Adipocyte (in vitro differentiated cells): ENCODE measurements at places on chromosomes 3 and 15.

GRCh38 chr3:79253704-79254103 lies 514.1 kb downstream of the ROBO1 start:
- no peak for DNase-seq

- DNase-seq = peak; percentile 38
These were observed 5.8 kb upstream of the DBR1 start for GRCh38 chr3:138180375-138181029.

DNA sequence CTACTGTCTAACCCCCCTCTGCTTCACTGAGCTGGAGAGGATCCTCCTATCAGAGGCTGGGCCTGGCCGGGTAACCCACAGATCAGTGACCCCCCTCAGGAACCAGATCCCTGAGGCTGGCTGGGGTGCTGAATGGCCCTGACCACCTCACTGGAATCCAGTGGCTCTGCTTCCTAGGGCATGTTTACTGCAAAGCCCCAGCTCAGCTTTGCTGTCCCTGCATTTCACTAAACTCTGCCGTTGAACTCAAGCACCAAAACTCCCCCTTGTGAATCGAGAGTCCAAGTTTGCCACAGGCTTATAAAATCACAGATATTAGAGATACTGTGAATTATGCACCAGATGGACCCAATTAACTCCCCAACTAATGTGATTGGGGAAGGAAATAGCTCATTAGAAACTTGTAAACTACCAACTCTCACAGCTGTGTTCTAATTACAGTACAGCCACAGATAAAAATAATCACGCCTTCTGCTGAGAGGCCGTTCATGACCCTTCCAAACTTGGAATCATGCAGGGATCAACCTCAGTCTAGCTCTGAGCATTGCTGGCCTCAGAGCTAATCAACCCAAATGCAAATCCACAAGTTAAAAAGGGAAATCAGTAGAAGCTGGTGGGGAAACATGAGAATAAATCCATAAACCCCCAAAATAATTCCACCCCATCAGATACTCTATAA lies 47.0 kb downstream of the OCA2 start:
- DNase-seq = no peak

DNA sequence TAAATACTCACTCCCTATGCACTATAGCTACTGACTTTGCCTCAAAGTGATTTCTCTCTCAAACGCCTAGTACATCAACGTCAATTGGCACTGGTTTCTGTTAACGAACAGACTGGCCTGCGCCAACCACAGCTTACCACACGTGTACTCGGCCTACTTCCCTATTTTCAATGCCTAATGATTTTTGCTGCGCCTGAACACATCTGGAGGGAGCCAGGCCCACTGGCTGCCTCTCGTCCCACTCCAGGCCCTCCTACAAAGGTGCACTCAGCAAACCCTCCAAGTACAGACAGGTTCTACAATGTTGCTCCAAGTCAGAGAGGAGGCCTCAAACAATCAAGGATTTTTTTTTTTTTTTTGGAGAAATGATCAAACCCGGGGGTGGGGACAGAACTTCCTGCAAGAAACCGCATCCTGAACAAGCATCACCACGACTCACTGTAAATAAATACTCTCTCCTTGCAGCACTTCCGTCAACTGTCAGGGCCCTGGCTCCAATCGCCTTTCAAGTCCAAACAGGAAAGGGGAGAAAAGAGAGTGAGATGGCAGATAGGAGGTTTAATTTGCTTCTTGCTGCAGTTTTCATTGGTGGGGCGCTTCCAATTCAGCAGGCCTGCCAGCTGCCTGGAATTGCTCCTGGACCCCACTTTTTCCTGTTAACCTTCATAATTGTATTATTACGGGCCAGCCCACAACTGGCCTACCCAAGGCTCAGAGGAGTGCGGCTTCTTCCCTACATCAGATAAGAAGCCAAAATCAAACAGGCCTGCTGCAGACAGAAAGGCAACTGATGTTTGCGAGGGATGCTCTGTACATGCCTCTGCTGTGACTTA lies 139.3 kb downstream of the FOXP1 start:
- DNase-seq = no peak

- no peak for DNase-seq
These were observed 16.0 kb upstream of the RAD18 start for GRCh38 chr3:8979262-8979661.

DNA sequence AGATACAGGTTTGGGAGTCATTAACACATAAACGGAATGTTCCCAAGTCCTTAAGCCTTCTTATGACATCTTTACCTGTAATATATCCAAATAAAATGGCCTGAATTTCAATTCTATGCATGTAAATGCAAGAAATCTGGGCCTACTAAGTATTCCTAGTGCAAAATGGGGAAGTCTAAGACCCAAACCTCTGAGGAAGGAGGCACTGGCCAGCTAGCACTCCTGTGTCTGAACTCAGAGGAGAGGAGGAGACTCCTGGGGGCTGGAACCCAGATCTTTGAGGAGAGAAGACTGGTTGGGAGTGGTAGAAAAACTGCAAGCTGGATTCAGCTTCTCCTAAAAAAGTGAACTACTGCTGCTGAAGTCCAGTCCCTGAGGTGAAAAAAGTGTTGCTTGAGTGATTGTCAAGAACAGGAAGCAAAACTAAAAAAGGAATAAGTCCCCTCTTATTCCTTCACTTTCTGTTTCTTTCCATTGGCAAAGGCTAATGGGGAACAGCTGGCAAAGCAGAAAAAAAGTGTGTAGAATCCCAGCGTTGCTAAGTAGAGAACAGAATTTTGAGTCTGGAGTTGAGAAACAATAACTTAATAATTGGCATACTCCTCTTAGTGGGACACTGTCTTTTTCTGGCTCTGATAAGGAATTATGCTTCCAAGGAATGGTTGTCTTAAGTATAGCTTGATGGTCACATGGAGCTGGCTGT lies 54.8 kb upstream of the ATP2C1 start:
- DNase-seq = no peak

- DNase-seq = no peak
These were observed 28.8 kb downstream of the NBEAL2 start for GRCh38 chr3:47008234-47008796.

DNA sequence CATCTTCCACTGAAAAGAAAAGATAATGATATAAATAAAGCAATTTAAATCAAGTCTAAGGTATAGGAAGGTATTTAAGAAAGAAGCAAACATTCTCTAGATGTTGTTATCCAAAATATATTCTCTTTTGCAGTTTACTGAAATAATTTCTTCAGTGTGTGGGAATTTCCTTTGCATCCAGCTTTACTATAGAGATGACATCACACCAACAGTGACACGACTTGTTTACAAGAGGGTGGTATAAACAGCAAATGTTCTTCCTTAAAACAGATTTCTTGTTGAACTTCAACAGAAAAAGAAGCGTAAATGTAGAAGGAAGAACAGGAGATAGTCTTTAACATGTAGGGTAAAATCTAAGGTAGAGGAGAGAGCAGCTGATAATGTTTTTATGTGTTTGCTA lies 202.5 kb downstream of the ROBO2 start:
- peak; percentile 8 for DNase-seq

DNA sequence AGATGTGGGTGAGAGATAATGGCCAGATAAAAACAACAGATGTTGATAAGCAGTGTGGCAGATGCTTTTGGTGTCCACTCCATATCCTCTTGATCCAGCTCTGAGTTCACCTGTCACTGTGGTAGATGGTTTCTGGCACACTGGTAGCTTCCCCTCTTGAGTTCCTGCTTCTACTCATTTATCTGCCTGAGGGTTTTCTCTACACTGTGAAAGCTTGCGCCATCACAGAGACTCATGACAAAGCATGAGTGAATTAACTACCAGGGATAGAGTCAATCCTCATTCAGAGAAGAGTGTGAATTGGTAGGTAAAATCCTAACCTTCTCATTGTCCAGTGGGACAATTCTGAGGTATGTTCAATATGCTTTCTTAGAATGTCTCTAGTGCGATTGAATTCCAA lies 50.0 kb upstream of the ARHGEF26 start:
- DNase-seq = no peak

DNA sequence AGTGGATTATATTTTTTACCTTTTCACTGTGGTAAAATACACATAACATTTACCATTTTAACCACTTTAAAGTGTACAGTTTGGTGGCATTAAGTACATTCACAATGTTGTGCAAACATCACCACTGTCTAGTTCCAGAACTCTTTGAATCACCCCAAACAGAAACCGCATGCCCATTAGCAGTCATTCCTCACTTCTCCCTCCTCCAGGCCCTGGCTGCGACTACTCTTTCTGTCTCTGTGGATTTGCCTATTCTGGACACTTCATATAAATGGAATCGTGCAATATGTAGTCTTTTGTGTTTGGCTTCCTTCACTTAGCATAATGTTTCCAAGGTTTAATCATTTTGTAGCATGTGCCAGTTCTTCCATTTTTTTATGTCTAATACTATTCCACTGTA lies 409.8 kb downstream of the NTRK3 start:
- DNase-seq = no peak

GRCh38 chr15:65330934-65331645 lies 26.6 kb downstream of the RNU5B-1 start:
- DNase-seq = no peak

DNA sequence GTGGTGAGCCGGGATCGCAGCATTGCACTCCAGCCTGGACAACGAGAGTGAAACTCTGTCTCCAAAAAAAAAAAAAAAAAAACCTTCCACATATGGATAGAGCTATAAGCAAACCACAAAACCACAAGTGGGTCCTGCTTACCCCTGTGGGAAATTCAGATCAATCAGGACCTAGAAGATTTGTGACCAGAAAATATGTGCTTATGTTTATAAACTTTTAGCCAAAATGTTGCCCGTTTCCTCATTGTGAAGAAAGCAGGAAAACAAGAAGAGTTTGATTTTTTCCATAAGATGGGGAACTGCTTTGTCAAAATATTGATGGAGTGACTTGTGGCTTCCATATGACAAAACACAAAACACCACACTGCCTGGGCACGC lies 3.4 kb upstream of the SLC25A38 start:
- no peak for DNase-seq
